LoVo (cell line): ENCODE measurements at places on chromosomes 3 and 15.

DNA sequence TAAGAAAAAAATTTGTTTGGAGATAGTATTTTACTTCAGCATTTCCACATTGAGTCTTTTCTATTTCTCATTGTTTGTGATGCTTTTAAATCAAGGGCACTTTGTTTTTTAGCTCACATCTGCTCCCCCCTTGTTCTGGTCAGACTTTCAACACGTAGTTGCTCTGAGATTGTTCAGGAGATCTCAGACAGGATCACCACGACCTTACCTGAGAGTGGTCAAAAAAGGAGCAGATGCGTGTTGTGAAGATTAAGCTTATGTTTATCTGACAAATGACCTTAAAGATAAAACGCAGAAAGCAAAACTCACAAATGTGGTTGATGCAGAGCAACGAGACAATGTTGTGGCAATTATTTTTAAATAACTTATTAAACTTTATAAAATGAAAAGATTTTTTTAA is 298.3 kb downstream of the ROBO2 start:
- DNase-seq, result no peak

DNA sequence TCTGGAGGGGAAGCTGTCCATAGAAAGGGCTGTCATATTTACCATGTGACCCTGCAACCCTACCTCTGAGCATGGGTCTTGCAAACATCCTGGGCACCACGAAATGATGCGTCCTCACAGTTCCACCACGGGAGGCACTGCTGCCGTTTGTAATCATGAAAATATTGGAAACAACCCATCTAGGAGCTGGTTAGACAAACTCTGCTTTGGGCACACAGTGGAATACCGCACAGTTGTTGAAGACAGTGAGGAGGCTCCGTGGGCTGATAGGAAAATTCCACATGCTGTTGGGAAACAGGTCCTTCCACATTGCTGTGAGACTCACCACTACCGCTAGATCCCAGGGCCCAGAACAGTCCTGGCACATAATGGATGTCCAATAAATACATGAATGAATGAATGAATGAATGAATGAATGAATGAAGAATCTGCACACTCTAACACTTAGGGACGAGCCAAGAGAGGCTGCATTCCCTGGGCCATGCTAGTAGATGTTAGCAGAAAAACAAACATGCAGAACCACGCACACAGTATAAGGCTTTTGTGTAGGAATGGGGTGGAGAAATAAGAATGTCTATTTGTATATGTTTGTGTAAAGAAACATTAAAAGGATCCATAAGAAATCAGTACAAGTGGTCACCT is 40.6 kb downstream of the TPRA1 start:
- DNase-seq, result no peak

DNA sequence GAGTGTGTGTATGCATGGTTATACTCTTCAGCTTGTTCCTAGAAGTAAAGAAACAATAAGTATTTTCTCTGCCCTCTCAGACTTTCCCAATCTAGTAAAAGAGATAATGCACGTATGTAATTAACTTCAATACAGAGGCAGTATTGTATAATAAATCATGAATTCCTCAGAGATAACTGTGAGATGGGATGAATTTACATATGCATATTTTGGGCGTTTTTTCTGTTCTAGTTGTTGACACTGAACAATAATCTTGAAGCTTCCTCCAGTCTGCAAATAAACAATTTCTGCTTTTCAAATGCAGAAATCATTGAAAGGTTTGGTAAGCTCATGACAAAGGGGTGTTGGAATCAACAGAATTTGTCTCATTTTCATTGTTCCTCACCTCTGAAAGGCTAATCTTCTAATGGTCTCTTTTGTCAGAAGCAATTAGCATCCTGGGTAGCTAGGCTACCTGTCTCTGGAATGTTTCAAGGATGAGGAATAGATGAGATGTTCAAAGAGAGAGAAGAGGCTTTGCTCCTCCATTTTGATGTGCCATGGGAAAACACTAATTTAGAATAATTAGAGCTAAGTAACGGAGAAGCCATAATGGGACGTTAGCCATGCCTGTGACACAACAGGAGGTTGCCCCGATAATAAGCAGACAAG is 43.3 kb upstream of the SIAH2 start:
- no peak for DNase-seq

GRCh38 chr3:49133226-49133951 is 539 bp upstream of the LAMB2 start:
- peak; percentile 85 for DNase-seq

DNA sequence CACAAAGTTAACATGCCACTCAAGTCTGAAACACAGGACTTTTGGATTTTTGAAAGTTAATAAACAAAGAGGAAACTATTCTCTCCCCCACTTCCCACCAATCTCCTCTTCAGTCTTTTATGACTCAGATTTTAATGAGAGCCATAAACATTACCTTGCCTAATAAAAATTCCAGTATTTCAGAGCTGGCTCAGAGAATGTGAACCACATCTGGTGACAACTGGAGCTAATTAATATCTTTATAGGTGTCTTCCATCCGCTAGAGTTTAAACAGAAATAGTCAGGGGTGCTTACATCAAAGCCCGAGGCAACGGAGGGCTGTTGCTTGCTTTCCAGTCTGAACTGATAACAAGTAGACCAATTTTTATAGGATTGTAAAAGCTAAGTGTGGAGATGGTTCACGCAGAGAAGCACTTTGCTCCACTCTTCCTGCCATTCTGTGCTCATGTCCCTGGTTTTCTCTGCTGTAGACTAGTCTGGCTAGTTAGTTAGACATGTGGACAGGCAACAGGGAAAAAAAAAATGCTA is 363.6 kb downstream of the NR2F2 start:
- peak; percentile 89 for DNase-seq

DNA sequence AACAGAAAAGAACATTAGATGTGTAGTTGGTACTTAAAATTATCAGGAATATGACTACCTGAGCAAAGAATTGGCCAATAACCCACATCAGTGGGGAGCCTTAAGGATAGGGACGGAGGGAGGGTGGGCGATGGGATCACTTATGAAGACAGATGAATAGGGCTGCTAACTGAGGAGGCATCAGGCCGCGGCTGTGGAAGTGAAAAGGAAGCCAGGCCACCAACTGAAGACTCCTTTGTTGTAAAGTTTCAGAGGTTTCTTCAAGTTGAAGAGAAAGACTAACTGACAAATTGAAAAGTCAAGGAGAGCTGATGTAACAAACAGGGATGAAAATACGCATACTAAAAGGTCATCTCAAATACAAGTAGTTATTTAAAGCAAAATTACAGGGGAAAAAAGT is 135.6 kb upstream of the BHLHE40 start:
- DNase-seq, result no peak

DNA sequence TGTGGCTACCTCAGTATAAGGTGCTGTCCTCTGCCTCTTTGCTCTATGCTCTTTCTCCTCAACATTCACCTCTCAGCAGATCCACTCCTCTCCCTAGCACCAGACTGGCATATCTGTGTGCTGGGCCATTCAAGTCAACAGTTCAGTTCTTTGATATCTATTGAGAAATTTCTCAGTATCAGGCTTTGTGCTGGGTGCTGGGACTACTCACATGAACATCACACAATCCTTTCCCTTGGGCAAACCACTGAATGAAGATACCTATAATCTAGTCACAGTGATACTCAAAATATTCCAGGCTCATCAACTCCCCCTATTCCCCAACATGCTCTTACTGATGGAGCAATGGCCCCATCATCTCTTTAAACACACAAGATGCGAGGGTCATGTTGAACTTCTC is 120.8 kb downstream of the RPL22L1 start:
- DNase-seq, result no peak

- no peak for DNase-seq
Observed at GRCh38 chr15:48324949-48325348, 6.3 kb upstream of the DUT start.

DNA sequence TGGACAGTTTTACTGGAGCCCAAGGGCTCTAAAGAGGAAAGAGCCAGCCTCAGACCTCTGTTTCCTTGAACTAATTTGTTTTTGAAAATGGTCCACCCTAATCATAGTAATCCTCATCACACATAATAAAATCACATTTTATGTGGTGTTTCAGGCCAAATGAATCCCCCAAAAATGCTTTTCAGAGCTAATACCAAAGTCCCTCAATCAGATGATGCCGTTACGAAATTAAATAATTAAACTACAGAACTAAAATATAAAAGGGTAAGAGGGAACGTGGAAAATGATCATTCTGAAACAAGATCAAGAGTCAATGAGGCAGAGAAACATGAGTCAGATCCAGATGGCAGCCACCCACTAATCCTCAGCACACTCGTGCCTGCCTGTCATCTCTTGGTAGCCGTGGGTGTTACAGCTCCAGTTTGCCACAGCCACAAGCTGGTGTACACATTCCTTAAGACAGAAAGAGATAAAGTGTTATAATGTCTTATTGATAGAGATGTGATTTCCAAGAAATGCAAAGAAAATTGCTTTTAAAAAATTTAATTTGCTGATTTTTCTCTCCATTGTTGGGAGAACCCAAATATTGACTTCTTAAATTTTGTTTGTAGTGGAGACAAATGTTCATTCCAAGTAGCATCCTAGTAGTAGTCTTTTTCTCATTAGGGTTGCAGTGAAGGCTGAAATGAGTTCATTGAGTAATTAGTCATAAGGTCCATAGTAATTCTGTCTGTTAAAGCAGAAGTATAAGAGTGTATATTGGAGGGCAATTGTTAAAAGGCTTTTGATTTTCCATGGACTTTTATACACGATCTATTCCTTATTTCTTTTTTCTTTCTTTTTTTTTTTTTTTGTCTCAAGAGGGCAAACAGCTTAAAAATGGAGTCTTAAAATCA is 104.2 kb downstream of the AGBL1 start:
- DNase-seq, result no peak

GRCh38 chr15:101122806-101123205 is 129.0 kb downstream of the CHSY1 start:
- no peak for DNase-seq

DNA sequence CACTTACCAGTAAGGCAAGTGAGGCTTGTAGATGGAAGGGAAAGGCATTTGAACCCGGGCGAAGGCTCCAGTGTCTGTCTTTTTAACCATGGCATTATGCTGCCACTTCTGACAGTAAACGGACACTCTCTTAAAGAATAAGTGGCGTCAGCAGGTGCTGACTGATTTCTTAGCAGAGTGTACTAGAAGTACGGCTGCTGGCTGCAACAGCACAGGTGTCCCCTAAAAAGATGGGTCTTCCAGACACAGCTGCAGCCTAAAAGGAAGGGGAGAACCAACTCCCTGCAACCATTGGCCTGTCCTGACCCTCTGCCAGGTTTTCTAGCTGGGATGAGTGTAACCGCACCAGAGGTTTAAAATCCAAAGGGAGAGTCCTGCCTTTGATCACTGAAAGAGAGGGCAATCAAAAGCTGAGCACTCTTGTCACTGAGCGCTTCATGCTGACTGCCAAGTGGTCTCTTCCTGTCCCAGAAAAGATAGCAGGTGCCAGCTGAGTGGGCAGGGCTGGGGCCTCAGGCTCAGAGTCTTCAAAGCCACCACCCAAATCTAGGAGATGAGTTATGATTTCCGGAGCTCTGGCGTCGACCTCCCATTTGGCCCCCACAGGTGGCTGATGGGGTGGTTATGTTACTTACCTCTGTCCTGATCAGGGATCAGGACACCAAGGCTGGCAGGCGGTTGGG is 255.8 kb downstream of the SLCO3A1 start:
- no peak for DNase-seq

- DNase-seq, result no peak
Observed at GRCh38 chr3:136505676-136506075, 246.5 kb downstream of the STAG1 start.

DNA sequence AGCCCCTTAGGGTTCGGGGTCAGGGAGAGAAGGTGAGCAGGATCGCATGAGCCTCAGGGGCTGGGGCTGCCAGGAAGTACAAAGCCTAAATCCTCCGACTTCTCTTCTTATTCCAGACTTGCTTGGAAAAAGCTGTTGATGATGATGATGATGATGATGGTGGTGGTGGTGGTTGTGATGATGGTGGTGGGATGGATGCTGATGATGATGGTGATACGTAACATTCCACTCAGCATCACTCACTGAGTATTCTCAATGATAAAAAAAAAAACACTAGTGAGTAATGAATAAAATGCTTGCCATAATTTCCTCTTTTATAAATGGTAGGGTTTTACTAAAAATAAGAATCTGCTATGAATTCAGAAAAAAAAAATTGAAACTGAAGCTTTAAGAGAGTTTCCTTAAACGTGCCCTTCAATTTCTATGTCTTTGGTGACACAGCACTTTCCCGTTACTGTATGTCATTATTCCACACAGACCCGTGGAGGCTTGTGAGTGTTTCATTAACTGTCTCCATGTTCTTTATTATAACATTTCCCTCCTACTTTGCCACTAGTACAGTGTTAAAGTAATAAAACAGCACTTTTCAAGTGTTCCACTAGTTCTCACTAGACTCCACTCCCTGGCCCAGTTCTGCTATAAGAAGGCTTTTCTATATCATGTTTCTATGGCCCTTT is 5.4 kb upstream of the ACAN start:
- DNase-seq, result no peak

DNA sequence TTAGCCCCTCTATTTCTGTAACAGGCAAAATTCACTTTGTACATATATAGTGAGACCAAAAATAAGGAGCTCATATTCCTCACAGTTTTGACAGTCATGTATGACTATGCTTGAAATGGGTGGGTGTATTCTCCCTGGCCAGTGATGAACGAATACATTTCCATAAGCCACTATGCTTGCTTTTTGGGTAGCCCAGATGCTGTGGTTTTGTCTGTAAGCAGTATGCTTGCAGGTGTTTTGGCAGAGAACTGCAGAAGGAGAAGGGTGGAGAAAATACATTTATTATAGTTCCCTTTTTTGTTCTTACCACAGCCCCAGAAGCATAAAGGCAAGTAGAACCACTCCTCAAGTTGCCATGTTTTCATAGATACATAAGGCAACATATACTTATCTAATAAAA is 131.2 kb downstream of the RBMS3 start:
- DNase-seq, result no peak

- peak; percentile 40 for DNase-seq
Observed at GRCh38 chr3:141680620-141681389, 57.3 kb upstream of the RNF7 start.

DNA sequence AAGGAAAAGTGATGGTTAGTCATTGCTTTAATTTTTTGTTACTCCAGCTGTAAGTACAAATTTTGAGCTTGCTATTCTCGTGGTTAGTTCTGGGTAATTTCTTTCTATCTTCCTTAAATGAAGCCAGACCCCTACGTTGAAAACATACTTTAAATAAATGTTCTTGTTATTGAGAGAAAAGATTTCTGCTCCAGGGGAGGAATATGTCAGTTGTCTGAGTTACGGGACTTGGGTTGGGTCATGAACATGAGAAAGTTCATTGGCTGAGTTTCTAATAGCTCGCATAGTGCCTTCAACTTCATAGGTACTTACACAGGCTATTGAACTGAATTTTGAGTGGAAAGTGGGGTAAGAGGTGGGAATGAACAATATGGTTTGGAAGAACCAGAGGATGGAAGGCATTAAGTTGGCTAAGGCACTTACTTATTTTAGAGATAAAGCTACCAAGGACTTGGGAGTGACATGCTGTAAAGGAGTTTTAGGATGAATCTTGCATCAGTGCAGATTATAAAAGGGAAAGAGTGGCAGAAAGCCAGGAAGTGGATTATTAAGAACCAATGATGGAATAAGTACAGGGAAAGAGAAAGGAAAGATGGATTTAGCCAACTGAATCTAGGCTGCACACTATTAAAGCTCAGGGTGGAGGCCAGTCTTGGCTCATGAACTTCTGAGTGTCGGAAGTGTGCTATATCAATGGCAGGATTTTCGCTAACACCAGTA is 1.4 kb downstream of the RPSA start:
- no peak for DNase-seq

- DNase-seq, result no peak
Observed at GRCh38 chr3:11878837-11879236, 32.2 kb upstream of the TAMM41 start.
